ENCODE measurements at places on chromosomes 4 and X.

DNA sequence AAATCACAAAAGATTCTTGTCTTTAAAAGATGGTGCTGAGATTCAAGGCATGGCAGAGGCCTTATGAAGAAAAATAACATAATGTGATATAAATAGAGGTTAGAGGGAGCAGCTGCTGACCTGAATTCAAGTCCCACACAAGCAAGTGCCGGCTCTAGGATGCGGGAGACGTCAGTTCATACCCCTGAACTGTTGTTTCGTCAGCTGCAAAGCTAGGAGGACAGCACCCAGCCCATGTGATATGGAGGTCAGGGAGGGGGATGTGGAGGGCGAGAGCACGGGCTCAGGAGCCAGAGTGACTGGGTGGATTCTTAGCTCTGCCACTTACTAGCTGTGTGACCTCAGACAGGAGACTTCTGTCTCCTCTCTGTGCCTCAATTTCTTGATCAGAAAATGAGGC, 77.9 kb downstream of the JAKMIP1 start:
- DNase-seq: no peak

- DNase-seq: no peak
Measured at GRCh38 chr4:104693601-104694201, 199.0 kb upstream of the CXXC4 start.

DNA sequence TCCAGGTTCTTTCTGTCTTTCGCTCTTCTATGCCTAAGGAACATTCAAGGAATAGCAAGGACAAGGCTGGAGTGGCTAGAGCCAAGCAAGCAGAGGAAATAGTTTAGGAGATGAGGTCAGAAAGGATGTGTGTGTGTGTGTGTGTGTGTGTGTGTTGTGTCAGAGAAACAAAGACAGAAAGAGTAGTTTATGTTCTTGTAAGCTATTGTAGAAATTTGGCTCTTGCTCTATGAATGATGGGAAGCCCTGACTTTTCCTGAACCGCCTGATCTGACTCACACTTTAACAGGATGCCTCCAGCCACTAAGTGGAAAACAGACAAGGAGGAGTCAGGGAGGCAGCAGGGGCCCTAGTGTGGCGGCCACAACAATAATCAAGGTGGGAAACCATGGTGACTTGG, 39.7 kb downstream of the LGI2 start:
- no peak for DNase-seq

DNA sequence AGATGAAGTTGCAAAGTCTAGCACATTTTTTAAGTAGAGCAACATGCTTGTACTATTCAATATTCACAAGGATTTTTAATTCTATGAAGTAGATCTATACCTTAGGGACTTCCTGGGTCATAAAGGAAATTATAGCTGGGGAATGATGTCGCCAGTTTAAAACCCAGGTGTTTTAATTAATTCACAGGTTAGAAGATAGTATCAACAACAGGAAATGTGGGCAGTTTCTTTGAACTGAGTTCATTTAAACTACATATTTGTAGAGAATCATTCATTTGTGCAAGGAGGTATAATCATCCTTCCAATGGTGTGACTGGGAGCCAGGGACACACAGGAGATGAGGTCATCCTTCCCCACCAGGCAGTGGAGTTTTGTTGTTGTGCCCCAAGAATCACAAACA, 181.3 kb upstream of the KLF3 start:
- no peak for DNase-seq
